ENCODE measurements at places on chromosomes 2 and 18.

- DNase-seq, result no peak
Observed at GRCh38 chr2:105800036-105800713, 55.5 kb downstream of the NCK2 start.

DNA sequence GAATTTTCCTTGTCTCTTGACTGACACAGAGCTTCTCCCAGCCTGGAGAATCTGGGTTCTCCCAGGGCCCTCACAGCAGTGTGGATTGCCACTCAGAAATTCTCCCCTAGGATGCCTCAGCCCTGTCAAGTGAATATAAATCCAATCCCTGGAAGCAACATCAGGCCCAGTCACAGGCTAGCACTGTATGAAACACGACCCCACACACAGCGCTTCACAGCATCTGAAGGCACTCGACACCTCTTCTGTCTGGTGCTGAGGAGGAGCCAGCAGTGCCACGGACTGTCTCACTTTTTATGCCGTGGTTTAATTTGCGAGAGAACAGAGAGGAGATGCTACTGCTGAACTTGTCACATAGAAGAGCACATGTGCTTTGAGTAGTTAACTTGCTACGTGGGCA is 164.5 kb downstream of the NAPG start:
- DNase-seq, result no peak

DNA sequence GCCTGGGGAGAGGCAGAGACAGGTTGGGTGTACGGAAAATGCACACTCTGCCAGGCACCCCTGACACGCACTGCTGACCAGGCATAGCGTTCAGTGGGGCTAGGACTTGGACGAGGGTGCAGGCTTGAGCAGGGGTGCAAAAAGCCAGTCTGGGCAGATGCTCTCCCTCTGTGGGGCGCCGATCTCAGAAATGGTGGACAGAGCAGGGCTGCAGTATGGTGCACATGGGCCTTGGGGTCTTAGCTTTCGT is 1.0 kb upstream of the ARHGEF4 start:
- DNase-seq, result no peak

DNA sequence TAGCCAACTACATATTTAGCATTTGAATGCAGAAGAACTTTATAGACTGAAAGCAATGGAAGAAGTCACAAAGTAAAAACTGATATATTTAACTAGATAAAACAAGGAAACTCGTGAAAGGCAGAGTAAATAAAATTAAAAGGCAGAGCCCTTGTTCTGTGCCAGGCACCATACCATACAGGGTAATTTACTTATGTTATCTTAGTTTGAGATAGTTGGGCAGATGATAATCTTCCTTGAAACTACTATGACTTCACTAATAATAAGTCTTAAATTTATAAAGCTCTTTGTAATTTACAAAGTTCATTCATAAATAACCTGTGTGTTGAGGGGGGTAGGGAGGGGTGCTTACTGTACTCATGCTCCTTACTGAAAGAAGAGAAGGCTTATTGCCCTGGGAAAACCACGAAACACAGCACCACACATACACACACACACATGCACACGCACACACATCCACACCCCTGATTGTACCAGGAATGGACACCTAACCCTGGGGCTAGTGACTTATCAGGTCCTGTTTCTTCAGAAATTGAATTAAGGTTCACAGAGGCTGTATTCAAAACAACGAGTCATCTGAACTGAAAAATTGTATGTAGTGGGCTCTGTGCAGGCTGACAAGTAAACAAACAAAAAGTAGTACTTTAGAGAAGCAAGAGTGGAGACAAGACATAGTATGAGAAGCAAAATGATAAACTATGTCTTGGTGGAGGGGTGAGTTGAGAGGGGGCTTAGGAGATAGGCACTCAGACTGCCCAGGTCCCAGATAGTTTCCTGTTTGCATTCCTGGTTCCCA is 38.1 kb downstream of the AGFG1 start:
- DNase-seq, result no peak

GRCh38 chr2:222802514-222803196 is 58.2 kb upstream of the ACSL3 start:
- DNase-seq, result no peak

GRCh38 chr2:25305775-25306174 is 36.0 kb downstream of the DNMT3A start:
- no peak for DNase-seq

GRCh38 chr18:47484068-47484467 is 232.6 kb upstream of the SKOR2 start:
- DNase-seq, result no peak

DNA sequence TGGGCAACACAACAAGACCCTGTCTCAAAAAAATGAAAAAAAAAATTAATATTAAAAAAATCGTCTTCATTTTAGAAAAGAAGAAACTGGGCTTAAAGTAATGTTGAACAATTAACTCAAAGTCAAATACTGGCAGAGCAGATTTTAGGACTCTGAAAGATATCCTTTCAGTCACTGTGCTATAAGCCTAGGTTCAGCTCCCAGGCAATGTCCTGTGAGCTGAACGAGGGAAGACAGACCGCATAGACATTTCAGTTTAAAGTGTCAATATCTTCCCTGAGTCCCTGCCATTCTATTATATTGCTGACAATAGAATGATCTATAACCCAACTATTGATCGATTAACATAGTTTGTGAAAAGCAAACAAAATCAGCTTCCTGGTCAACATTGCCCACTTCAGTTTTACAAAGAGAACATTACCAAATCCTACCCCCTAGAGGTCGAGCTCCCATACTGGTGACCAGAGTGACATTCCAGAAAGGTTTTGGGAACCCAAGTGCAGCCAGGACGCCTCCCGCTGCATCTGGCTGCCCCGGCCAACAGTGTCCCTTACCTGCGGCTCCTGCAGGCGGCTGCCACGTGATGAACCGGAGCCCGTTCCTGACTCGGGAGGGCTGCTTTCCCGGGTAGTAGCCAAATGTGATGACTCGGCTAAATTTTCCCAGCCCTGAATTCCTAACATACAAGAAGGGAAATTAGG is 639 bp downstream of the MRO start:
- DNase-seq, result peak; percentile 40

GRCh38 chr2:183867206-183867605 is 731.1 kb upstream of the ZNF804A start:
- DNase-seq, result no peak

DNA sequence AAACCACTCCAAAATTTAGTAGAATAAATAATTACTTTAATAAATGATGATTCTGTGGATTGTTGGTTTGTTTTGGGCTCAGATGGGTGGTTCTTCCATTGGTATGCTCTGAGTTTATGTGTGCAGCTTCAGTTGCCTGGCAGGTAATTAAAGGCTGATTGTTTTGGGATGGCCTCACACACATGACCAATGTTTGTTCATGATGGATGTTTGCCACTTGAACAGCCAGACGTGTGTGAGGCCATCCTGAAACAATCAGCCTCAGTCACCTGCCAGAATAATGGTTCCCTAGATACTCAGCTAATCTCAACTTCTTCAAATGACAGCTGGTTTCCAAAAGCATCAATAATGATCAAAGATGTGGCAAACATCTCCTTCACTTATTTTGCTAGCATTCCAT is 352.5 kb upstream of the GULP1 start:
- no peak for DNase-seq

- DNase-seq, result no peak
Observed at GRCh38 chr2:120052597-120052996, 39.7 kb downstream of the EPB41L5 start.

GRCh38 chr2:175737722-175738361 is 264.2 kb downstream of the LNPK start:
- no peak for DNase-seq

- DNase-seq, result no peak
Observed at GRCh38 chr2:15802657-15803542, 137.4 kb upstream of the MYCN start.

GRCh38 chr2:27010139-27010538 is 22.6 kb upstream of the TMEM214 start:
- DNase-seq, result no peak

DNA sequence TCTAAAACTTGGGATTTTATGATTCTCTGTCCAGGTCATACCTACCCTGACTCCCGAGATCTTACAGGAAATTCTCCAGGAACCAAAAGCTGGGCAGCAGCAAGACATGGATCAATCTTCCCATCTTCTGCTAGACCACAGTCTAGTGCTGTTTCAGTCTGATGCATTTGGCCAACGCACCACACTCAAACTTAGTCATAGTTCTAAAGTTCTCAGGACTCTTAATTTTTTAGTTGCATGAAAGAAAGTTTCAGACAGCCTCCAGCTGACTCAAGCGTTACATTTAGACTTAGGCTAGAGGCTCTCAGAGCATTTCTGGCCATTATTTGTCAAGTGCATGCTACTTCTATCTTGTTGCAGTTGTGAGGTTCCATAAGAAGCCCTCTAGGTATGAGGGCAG is 230.1 kb upstream of the CCDC150 start:
- DNase-seq, result no peak

- no peak for DNase-seq
Observed at GRCh38 chr2:161166538-161167409, 6.5 kb downstream of the TANK start.

DNA sequence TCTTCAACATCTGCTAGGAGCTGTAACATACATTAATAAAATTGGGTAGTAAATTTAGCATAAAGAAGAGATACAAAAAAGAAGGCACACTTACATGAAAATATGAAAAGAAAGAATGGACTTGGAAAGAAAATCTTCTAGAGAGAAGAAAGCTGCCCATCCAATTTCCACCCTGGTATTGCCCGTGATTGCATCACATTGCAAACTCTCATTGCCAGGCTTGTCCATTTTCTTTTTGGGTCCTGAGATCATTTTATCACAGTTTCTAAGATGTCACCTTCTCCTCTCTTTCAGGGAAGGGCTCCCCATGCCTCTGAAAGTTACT is 321.5 kb downstream of the RND3 start:
- DNase-seq, result no peak

DNA sequence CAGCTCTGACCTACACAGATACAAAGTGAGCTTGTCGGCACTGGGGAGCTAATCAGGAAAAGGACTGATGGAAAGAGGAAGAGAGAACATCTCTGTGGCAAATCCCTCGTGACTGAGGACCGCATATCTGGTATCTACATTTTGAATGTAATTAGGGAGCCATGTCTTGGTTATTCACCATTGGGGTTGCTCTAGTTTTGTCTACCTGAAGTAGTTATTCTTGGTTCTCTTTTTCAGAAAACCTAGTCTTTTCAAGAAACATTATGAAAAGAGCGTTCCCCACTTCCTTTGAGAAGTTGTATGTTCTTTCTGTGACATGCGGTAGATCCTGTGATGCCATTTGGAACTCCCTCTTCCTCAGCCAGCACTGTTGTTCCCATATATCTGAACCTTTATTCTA is 104.4 kb downstream of the DOCK10 start:
- DNase-seq, result no peak

- DNase-seq, result no peak
Observed at GRCh38 chr2:203688798-203689197, 17.6 kb upstream of the CD28 start.

GRCh38 chr18:44801781-44802180 is 121.1 kb downstream of the SETBP1 start:
- no peak for DNase-seq

DNA sequence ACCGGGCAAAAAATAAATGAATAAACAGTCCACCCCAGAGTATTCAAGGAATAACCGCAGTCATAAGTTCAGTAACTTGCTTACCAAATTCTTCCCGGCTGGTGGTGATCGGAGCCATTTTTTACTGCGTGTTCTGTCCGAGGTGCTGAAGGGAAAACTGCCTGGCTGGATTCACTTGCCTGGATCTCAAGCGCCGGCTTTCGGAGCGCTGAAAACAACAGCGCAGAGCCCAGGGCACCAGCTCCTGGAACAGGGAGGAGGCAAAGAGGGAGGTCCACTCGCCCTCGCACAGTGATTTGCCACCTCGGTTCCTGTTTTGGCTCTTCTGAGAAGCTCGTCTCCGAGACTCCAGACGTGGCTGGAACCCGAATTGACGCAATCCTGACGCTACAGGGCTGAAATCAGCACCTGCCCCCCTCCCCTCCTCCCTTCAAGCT is at the start of gene SYT4:
SYT4 (minus strand) TSS at position 327 of the 437 bp plus-strand sequence; CDS start at position 118, 209 bp downstream.
- peak; percentile 49 for DNase-seq

DNA sequence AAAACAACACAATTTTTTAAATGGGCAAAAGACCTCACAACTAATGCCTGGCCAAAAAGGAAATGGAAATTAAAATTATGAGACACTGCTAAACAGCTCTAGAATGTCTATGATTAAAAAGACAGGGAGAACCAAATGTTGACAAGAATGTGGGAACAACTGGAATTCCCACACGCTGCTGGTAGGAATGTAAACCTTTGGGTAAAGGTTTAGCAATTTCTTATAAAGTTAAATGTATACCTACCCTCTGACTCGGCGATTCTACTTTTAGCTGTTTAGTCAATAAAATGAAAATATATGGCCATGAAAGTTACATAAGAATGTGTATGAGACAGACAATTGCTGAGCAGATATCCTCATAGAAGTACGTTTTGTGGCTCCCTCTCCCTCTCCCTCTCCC is 60.9 kb downstream of the ATF2 start:
- no peak for DNase-seq

DNA sequence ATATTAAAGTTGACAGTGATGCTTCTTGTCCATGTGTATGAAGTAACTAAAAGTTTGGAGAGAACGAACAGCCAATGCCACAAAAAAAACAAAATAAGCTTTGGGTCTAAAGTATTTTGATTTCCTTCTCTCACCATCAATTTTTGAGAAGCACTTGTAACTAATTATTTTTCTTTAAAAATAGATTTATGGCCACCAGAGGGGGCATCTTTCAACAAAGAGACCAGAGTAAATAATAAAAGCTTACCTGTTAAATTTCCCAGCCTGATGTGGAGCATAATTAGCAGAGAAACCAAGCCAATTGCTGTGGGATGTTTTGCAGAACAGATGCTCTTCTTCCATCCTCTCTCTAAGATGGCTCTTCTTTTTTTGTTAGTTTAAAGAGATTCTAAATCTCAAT is 29.0 kb downstream of the LINC00305 start:
- DNase-seq, result no peak

DNA sequence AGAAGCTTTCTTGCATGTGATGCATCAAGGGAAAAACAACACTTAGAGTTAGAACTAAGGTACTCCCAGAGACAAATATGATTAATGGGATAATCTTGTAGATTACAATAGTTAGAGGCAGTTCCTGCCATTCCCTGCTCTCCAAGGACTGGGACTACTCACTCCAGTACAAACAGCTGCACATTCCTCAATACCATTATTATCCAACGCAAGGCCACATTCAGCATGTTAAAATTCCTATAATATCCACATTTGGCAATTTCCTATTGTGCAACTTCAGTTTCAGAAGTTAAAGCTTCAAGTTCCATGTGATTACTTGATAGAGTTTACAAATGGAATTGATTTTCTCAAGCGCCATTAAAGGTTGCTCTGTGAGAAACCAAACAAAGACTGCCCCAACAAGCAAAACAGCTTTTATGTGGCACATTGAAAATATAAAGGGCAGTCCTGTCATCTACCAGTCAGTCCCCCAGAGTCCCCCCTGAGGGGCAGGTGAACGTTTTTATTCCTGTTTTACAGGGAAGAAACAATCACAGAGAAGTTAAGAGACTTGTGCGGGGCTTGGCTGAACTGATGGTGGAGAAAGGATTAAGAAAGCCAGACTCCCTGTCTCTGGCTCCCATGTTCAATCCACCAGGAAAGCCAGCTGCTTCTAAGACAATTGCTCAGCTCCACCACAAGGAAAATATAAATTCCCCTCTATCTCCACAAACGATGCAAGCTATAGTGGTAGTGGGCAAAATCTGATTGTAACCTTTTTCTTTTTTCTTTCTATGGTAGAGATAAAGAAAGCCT is 72.6 kb downstream of the TXNL1 start:
- DNase-seq, result no peak

Measured in posterior cingulate gyrus (tissue), 11 donors.